Naive B cell (primary cell): ENCODE measurements at places on chromosomes 2 and 18.

DNA sequence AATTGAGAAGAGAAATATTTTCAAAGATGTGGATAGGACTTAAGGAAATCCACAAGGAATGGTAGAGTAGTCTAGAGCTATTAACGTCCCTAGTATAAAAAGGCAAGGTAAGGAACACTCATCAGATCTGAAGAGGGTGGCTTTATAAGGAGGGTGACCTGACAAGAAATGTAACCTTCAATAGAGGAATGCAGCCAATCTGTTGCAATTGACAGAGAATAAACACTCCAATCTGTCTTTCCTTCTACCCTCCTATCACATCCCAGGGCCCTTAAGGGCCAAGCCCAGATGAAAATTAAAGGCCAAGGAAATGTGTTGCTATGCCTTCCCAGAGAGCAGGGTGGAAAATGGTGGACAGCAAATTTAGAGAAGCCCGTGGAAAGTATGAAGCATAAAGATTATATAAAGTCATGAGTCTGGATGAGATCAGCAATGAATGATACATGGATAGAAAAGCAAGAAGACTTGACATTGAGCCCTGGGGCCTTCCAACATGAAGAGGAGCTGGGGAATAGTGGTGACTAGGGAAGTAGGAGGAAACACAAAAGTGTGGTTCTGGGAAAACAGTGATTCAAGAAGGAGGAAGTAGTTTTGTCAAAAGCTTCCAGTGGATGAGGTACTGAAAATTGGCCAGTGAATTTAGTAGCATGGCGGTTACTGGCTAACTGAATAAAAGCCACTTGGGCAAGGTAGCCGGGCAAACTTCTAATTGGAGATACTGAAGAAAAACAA, 270.6 kb upstream of the TANK start:
- DNase-seq: no peak

- DNase-seq: no peak
Observed at GRCh38 chr2:67612576-67613042, 215.5 kb downstream of the ETAA1 start.

GRCh38 chr18:66300141-66300540, 303.7 kb downstream of the CDH19 start:
- no peak for DNase-seq

GRCh38 chr2:10629819-10630532, 59.8 kb downstream of the NOL10 start:
- DNase-seq: no peak

GRCh38 chr18:6681331-6681875, 48.1 kb upstream of the ARHGAP28 start:
- DNase-seq: no peak

DNA sequence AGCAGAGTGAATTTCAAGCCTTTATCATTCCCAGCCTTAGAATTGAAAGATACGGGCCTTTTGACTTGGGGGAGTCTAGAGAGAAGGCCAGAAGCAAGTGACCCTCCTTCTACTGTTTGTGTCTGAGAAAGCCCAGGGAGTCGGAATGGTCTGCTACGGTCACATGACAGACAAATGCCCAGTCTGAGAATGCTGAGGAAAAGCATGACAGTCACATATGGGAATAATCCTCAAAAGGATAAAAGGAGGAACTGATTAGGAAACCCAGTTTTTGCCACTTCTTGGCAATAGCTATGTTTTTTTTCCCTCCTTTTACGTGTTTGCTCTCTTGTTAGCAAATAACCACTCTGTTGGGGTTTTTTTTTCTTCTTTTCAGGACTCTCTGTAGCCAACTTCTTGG, 38.1 kb upstream of the HNRNPA3 start:
- DNase-seq: no peak

DNA sequence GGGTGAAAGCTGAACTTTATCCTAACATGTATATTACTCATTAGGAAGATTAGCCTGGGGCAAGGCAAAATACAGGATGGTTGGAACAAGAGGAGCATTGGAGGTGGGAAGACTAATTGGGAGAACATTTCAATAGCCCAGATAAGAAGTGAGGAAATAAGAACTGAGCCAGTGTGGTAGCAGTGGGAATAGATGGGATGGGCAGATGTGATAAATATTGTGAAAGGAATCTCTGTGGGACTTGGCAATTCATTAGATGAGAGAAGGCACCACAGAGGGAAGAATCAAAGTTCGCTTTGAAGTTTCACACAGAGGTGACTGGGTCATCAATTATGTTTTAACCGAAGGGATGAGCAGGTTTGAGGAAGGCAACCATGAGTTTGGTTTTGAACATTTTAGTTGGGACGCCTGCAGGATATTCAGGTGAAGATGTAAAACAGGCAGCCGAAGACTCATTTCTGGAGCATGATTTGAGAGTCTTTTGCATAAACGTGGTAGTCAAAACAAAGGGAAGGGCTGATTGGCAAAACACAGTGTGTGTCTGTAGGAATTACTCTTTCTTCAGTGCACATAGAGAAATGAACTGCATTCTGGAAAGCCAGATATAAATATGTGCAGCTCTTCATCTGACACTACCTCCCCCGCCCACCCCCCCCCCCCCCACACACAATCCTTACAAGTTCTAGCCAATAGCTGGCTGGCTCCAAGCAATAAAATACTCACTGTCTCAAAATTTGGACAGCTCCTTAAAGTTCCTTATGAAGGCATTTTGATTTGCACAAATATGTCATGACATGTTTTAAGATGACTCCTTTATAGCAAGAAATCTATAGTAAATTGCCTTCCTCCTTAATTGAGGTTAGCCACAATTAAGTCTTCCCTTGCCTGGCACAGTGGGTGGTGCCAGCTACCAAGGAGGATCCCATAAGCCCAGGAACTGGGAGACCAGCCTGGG, 1.9 kb upstream of the SLC1A4 start:
- no peak for DNase-seq

DNA sequence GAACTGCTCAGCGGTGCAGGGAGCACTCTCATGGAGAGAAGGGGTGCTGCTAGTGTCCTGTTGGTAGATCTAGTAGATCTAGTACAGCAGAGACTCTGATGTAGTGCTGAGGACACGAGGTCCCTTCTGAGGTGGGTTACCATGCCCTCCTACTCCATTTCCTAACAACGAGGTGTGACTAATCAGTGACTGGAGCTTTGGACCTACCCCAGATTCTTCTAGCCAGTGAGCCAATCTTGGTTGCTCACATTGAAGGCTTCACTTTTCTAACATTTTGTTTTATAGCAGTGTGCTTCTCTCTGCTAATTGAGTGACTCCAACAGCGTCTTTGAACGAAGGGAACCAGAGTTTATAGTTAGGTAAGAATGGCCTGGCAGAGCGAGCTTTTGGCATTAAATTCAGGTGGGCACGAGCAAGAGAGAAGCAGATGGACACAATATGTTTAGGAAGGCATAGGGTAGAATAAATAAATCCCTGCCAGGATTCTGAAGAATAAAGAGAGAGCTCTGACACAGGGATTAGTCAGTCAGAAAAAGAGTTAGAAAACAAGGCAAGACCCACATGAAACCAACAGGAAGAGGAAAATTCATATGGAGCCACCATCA, 306.0 kb upstream of the RAB12 start:
- DNase-seq: no peak

GRCh38 chr18:5393779-5394178, 98.3 kb upstream of the ZBTB14 start:
- DNase-seq: no peak

DNA sequence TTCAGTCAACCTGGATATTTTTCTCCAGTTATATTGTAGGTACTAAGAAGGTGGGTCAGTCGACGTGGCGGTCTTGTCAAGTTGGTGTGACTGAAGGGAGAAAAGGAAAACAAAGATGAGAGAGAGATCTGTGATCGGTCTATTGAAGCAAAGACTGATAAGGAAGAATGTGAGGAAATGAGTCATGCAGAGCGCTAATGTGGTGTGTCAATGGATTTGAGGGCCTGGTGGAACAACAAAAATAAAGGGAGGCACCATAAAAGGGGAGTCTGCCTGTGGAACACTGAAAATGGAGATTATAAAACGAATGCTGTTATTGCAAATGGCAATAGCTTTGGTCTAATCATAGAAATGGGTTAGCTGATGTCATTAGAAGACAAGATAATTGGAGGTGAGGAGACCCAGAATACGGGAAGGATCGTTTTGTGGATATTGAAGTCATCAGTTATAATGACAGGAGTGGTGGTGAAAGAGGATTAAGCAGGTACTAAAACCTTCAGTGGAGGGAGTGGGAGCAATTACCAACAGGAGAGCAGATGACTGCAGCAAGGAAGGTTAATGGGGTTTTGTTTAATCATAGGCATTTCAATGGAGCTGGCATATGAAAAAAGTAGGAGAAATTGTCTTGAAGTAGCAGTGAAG, 599.1 kb upstream of the FSHR start:
- DNase-seq: no peak

DNA sequence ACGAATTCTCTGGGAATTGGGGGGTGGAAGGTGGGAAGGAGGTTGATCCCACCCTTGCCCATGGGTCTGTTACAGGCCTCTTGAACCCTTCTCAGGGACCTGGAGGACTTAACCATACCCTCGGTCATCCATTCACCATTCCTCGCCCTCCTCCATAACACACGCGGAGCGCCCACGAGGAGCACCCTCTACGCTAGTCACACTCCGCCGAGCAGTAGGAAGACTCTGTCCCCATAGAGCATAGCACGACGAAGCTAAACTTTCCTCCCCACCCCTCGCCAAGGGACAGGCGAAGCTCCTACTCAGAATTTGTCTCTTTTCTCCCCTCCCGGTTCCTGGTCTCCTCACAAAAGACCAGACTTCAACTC, 611 bp upstream of the ITSN2 start:
- no peak for DNase-seq

- no peak for DNase-seq
Observed at GRCh38 chr2:226352941-226353560, 446.6 kb downstream of the IRS1 start.

- DNase-seq: no peak
Observed at GRCh38 chr2:1727101-1727771, 17.1 kb downstream of the PXDN start.

DNA sequence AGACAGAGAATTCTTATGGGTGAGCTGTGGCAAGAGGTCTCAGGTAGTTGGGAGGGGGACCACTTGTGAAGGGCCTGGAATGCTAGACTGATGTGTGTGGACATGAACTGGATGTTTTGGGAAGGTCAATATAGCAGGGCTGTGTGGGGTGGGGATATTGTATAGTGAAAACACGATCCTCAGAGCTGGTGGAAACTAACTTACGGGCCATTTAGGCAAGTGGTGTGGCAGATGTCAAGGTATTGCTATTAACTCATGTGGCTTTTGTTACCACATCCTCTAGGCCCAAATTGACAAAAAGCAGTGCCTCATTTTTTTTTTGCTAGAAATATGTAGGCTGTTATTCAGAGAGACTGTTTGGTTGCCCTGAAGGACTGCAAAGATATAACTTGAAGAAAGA, 8.0 kb upstream of the GALNT1 start:
- no peak for DNase-seq

GRCh38 chr2:171824086-171824485, 70.0 kb downstream of the SLC25A12 start:
- no peak for DNase-seq

DNA sequence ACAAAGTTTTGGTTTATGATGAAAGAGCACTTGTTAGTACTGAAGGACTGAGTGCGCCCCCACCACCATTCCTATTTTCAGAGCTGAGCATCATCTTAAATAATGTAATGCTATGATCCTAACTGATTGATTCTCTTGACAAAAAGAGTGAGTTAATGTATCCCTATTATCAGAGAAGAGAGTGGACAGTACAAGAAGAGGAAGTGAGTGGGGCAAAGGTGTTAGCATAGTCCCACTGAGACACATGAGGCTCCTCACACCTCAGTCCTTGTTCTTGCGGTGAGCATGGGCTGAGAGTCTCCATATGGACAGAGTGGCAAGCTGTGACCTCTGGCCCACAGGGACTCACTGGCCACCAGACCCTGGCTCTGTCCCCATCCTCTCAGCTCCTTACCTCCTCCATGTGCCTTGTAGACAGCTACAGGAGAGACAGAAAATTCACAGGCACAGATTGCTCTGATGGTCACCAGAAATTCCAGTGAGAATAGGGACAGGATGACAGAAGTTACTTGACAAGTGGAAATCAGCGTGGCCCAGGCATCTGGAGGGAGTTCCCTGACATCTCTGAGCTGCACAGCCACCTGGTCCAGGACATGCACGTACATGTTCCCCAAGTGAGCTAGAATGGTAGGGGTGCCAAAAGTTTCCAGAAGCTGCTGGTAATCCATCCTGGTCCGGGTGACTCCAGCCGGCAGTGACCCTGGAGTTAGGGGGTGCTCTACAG, 32.6 kb downstream of the NAPG start:
- no peak for DNase-seq
